ENCODE measurements at places on chromosomes 3 and 15. TPM values are rescaled to one million over a fixed set of nuclear protein-coding genes. Genes with fewer than 3 reads are reported as not detected.

DNA sequence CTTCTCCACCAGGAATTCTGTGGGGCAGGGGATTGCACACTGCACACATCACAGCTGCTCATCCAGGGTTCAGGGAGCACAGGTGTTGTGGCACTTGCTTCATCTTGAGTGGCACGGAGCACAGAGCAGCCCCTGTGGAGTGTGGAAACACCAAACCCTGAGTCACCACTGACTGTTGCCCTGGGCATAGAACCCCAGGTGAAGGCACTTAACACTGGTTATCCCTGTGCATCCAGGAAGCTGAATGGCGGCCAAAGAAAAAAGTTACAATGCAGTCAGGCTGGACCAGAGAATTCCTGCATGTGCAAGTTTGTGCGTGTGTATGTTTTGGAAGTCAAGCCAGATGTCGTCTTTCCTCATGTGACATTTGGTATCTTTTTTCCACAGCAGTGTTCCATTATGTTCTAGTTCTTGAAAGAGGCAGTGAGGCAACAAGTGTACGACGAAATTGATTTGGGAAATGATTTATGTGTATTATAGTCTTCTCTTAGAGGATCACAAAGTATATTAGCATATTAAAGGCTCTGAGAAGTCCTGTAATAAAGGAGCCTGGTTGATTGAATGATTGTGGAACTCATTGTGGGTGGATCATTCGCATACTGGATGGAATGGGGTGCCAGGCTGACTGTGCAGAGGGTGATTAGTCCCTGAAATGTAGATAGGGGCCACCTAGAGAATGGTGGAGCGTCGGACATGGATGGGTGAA lies 292.3 kb downstream of the TLE3 start:
- no peak for DNase-seq

GRCh38 chr15:80662129-80662528 lies 33.0 kb upstream of the ABHD17C start:
- DNase-seq: no peak

Gene SH3GL3
- not detected for total RNA-seq

DNA sequence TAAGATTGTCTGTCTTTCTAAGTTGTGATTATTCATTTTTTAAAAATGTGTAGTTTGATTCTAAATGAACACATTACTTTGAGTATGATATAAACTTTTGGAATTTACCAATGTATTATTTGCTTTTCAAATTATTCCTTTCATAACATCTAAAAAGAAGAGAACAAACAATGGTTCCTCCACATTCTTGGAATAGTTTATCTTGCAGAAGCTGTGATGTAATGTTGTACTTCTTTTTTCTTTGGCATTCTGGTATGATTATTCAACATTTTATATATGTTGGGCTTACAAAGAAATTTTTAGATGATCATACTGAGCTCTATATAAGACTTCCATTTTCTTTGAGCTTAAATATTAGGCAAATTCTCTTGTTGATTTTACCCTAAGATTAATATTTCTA lies 419.2 kb downstream of the DIPK2A start:
- no peak for DNase-seq

DNA sequence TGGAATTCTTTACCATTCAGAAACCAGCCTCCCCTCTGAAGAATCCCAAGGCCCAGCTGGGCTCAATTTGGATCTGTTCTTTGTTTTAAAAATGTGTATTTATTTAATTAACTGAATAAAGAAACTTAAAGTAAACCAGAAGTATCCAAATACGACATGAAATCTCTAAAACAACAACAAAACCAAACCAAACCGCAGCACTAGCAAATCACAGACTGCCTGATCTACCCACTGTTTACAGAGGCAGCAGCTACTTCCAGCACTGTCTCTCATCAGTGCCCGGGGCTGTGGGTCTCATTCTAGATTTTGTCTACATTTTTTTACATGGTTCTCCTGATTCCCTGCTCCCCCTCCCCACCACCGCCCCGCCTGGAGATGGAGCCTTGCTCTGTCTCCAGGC lies 2.3 kb downstream of the FLNB start:
- DNase-seq: no peak

GRCh38 chr3:105806359-105806758 lies 62.5 kb downstream of the CBLB start:
- DNase-seq: no peak

DNA sequence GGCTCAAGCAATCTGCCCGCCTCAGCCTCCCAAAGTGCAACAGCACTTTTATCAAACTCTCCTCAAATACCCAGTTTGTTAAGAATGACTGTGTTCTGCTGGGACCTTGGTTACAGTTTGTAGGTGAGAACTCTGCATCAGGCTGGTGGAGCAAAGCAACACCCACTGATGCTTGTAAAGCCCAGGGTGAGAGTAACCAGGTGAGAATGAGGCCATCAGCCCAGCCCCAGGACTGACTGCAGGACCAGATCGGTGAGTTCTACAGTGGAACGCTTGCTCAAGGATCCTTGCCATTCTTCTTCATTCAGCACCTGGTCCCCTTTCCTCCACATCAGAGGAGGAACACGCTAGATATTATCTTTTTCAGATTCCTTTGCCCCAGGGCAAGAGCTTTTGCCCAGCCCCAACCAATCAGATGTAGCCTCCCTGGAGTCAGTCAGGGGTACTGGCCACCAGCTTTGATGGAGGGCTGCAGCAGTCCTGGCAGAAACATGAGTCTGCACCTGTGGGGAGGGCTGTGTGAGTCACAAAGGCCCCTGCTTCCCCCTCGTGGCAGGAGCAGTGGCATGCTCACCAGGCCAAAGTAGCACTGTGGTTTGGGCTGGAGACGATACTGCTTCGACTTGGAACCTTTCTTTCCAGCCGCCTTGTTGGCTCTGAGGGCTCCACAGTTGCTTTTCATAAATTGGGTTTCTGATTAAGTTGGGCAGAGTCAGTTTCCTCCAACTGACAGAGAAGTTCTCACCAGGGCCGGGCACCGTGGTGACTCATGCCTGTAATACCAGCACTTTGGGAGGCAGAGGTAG lies 3.5 kb upstream of the SHISA5 start:
- peak; percentile 86 for DNase-seq

Gene PAK6
- total RNA-seq: 1.2 TPM

GRCh38 chr15:25171856-25172687 lies 217.3 kb downstream of the SNRPN start:
- no peak for DNase-seq

DNA sequence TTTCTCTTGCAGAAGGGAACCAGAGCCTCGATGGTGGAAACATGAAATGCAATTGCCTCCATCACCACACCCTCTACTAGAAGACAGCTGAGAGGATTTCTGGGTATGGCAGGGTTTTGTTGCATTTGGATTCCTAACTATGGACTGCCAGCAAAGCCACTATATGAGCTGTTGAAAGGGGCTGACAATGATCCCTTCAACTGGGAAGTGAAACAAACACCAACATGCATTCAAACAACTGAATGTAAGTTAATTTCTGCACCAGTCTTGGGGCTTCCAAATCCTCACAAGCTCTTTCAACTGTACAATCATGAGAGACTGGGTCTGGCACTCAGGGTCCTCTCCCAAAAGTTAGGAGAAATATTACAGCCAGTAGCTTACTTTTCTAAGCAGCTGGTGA lies 116.7 kb upstream of the PLCL2 start:
- DNase-seq: no peak

DNA sequence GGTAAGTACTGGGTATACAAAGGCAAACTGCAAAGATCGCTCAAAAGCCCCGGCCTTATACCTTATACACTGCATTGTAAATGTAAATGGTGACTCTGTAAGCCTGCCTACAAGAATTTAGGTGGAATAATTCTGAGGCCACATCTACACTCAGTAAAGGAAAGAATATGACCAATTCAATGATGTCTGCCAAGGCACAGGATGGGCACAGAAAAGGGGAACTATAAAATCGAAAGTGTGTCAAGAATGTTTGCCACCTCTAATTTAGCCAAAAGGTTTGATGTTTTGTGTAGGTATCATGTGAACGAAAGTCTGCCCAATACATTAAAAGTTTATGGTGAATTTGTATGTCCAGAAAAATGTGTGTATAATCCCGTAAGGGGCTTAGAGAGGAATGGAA lies 96.1 kb downstream of the FOXP1 start:
- no peak for DNase-seq

DNA sequence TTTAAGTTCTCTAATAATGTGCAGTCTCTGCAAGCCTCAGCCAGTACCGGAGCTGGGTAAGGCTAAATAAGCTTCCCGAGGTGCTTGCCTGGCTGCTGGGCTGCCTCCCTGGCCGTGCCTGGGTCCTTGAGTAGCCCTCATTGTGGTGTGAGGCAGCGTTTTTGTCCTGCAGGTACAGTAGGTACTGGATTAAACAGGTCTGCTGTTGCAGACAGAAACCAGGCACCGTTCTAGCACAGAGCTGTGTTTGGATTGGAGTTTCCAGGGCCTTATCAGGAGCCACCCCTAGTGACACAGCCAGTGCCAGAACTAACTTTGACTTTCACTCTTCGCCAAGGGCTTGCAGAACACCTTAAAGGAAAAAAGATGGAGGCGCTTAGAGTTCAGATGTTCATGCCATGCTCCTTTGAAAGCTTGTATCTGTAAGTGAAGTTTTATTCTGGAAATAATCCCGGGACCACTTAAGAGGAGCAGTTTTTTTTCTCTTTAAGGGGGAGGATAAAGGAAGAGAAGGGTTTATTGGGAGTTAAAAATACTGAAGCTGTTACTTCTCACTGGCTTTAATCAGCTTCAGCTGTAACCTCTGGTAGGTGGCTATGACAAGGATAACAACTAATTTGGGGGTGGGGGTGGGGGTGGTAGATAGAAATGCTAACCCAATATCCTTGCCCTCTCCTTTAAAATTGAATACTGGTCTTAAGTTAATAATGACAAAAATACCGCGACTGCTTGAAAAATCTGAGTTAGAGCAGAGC lies 126.8 kb downstream of the MITF start:
- no peak for DNase-seq

Gene SLC12A1
- total RNA-seq: not detected

- no peak for DNase-seq
Measured at GRCh38 chr15:52790941-52791751, 1.0 kb upstream of the ONECUT1 start.
